ENCODE measurements at places on chromosomes 5 and 9.

GRCh38 chr9:26500471-26500870 is 392.1 kb downstream of the CAAP1 start:
- DNase-seq = no peak

DNA sequence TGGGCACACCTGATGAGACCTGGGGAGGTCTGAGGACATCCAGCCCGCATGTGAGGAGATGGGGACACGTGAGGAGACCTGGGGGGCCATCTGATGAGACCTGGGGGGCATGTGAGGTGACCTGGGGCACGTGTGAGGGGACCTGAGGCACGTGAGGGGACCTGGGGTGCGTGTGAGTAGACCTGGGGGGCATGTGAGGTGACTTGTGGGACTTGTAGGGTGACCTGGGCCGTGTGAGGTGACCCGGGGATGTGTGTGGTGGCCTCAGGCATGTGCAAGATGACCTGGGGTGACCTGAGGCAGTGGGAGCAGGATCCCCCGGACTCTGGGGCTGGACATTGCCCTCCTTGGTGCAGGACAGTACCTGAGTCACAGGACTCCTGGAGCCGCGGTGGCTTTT is 30.6 kb downstream of the PNPLA7 start:
- DNase-seq = no peak

- DNase-seq = no peak
Measured at GRCh38 chr9:130140706-130141105, 31.5 kb upstream of the NCS1 start.

- DNase-seq = no peak
Measured at GRCh38 chr5:178391480-178391879, 158.9 kb upstream of the PHYKPL start.

DNA sequence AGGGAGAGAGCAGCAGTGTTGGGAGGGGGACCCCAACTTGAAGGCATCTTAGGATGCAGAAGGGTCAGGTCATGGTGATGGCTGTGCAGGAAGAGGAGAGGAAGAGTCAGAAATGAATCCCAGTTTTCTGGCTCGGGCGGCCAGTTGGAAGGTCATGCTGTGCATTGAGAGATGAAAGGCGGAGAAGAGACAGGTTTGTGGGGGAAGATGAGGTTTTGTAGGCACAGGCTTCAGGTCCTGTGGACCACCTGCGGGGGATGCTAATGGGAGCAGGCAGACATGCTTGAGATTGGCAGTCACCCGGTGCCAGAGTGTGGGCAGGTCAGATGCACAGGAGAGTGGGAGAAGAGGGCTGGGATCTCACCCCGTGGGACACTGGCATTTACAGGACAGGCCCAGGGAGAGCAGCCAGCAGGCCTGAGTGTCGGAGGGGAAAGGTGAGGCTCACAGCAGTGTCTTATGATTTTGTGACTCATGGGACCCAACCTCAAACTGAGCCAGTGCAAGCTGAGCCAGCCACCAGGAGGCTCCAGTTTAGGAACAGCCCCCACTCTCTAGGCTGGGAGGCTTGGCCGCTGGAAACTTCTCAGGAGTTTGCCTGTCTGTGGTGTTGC is 17.5 kb downstream of the STXBP1 start:
- DNase-seq = no peak

DNA sequence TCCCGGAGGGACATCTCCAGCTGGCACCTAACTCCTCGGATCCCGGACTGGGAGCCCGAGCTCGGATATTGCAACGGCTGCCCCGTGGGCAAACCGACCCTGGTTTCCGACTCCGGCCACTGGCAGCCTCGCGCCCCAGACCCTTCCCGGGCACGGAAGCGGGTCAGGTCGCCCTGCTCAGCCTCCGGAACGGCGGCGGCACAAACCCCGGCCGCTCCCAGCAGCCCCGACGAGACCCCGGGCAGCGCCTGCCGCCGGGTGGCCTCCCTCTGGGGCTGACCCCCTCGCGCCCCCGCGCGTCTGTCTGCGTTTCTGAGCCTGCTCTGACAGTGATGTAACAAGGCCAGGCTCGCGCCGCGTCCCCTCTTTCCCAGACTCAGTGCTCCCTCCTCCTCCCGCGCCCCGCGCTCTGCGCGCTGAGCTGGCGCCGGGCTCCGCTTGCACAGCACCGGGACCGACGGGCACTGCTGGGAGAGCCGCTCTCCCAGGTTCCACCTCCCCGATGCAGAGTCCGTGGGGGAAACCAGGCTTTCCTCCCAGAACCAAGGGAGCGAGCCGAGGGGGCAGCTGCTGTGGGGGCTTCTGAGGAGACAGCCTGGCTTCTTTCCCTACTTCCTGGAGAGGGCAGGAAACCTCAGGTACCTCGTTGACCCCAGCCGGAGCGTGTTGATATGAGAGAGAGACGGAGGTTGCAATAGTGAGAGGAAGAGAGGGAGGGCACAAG is at the start of gene TMEM215:
Gene TMEM215, plus strand, starts transcription at position 373 of the 724 bp plus-strand sequence. CDS start 644 bp downstream, outside the sequence.
- no peak for DNase-seq

GRCh38 chr5:151181818-151182523 is 24.4 kb upstream of the ANXA6 start:
- DNase-seq = no peak

DNA sequence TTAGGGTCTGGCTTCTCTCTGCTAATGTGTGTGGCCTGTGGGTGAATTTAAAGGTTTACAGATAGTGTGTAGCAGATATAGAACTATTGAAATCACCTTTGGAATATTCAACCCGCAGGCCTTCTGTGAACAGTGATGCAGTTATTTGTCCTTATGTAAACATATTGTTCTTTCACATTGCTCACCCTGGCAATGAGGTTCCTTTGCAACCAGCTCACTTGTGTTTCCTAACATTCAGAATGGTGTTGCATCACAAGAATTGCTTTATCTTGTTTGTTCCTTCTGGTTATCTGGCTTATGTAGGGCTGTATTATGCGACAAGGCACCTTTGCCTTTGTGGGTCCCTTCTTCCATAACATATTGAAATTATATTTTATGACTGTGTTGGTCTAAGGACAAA is 370.3 kb downstream of the NNT start:
- no peak for DNase-seq

DNA sequence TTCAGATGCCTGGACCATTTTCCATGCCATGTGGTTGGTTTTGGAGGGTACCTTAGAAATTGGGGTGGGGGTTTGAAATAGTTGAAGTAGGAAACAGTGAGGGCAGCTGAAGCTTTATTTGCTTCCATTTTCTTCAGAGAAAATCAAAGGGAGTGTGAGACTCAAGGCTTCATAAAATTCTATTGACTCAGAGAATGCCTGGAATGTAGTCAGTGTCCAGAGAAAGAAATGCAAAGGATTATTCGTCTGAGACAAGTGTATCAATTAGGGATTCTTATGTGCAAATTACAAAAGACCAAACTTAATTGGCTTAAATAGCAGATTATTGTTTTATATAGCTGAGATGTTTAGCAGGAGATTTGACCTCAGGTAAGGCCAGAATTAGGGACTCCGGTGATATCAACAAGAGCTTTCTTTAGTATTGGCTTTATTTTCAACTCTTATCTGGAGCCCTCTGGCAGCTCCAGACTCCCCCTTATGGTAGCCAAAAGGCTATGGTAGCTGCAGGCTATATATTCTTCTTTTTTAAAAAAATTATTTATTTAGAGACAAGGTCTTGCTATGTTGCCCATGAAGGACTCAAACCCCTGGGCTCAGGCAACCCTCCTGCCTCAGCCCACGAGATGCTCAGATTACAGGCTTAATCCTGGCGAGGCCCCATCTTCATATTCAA is 38.9 kb downstream of the PTTG1 start:
- no peak for DNase-seq

DNA sequence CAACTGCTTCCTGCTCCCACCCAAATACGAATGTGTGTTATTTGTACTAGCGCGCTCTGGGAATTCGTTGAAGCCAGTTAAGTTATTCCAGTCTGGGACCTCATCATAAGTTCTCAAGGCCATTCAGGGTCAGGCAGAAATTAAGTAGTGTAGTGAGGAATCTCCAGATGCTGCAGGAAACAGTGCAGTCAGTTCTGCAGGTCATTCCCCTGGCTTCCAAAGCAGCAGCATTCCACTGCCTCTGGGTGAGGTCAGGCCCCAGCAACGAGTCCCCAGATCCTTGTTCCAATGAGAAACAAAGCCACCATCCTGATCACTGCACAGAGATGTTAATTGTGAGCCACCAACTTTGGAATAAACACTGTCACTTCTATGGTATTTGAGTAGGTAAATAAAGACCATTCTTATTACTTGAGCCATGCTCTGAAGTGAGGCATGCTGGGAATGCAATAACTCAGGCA is 33.1 kb downstream of the SVEP1 start:
- DNase-seq = no peak

DNA sequence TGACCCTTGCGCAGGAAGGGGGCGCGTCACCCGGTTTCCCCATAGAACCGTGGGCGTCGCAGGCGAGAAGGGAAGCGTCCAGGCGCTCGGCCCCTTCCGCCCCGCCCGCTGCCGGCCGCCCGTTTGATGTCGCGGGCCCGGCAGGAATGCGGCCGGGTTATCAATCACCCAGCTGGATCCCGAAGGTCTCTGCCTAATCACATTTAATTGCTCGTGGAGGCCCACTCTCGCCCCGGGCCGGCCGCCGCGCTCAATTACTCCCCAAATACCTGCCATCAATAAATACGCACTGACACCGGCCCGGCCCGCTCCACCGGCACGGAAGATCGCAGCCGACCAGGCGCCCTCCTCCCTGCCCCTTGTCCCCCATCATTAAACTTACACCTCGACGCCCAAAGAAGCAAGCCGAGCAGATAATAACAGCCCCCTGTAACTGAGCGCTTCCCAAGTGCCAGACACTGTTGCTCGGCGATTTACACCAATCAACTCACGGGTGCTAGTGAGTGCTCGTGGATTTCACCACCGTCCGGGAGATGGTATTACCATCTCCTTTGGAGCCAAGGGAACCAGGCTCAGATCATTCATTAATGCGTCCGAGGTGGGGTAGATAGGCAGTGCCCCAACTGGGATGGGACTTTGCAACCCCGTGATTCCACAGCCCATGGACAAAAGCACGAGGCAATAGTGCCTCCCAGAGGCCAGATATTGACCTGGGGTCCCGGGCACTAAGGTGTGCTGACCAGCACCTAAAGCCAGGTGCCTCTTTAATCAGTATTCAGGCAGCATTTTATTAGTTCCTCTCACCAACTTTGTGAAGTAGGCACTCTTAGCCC is 11.3 kb downstream of the MSX2 start:
- DNase-seq = no peak

DNA sequence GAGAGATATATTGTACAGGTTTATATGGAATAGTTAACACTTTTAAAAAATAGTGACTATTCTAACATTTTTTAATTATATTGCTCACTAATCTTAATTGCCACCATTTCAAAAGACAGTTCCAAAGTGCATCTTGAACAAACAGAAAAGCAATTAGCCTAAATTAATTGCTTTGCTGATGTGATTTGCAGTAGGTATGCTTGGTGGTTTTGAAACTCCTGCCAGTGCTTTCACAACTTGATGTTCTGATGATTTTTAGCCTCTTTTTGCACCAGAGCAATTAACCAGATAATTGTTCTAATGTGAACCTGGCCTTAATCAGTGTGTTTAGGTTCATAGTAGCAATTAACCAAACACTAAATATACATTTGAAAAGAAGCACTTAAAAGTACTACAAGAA is 207.6 kb downstream of the FBXL17 start:
- no peak for DNase-seq

- no peak for DNase-seq
Measured at GRCh38 chr5:136811551-136811950, 446.2 kb upstream of the TRPC7 start.

DNA sequence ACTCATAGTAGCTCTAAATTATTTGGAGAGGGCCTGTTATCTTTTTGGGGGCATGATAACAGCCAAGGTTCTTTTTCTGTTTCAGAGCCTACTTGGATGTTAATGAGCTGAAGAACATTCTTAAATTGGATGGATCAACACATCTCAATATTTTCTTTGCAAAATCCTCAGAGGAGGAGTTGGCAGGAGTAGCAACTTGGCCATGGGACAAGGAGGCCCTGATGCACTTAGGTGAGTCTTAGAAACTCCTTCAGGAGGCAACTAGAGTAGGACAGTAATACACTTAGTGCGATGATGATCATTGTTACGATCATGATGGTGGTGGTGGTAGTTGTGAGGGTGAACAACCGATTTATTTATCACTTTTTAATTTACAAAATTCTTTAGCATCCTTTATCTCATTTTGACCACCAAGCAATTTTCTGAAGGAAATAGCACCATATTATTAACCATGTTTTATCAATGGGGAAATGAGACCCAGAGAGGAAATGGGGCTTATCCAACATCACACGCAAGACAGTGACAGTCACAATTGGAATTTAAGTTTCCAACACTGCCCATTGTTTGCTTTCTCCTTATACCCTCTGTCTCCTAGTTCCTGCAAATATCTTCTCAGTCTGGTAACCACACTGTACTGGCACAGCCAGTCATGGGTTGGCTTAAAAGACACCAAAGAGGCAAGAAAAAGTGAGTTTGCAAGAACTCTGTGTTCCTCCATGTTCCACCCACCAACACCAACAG is 54.0 kb downstream of the PAPPA start:
- no peak for DNase-seq

DNA sequence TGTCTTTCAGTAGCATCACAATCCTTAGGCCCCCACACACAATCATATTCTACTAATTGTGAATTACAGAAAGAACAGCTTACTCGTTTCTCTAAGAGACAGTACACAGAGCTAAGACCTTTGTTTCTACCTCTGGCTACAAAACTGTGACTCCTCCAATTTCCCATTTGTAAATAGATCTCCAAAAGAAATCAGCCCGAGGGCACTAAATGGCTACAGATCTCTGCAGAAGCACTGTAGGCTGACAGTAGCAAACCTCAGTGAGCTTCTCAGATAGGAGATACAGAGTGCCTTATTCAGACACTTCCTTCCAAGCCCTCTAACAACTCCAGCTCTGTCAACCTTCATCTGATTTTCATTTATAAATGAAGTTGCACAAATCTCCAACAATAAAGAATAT is 51.0 kb downstream of the EFNA5 start:
- no peak for DNase-seq

GRCh38 chr9:24293386-24293785 is 252.3 kb downstream of the IZUMO3 start:
- DNase-seq = no peak

- DNase-seq = no peak
Measured at GRCh38 chr9:4009006-4009511, 290.8 kb downstream of the GLIS3 start.

GRCh38 chr5:103211576-103212561 is 46.7 kb upstream of the MACIR start:
- DNase-seq = peak; percentile 74

- DNase-seq = no peak
Measured at GRCh38 chr5:139251695-139252288, 41.7 kb upstream of the MATR3 start.

GRCh38 chr9:33798545-33798944 is 3.2 kb downstream of the PRSS3 start:
- no peak for DNase-seq

- no peak for DNase-seq
Measured at GRCh38 chr9:96149533-96150280, 152.3 kb downstream of the HSD17B3 start.

- no peak for DNase-seq
Measured at GRCh38 chr5:160341309-160341870, 29.0 kb upstream of the CCNJL start.

GRCh38 chr5:40291338-40291737 is 388.4 kb upstream of the PTGER4 start:
- DNase-seq = no peak

- no peak for DNase-seq
Measured at GRCh38 chr5:100768221-100768620, 134.9 kb downstream of the ST8SIA4 start.

- no peak for DNase-seq
Measured at GRCh38 chr9:98999152-98999525, 55.4 kb downstream of the COL15A1 start.

- no peak for DNase-seq
Measured at GRCh38 chr5:176447591-176447977, 601 bp upstream of the FAF2 start.

Measured in bone marrow (tissue), 2 donors.